ENCODE measurements at places on chromosomes 6 and 20. TPM values are rescaled to one million over a fixed set of nuclear protein-coding genes. Genes with fewer than 3 reads are reported as not detected.

- DNase-seq: peak; percentile 18
Observed at GRCh38 chr6:158131926-158132325, 36.1 kb downstream of the SERAC1 start.

DNA sequence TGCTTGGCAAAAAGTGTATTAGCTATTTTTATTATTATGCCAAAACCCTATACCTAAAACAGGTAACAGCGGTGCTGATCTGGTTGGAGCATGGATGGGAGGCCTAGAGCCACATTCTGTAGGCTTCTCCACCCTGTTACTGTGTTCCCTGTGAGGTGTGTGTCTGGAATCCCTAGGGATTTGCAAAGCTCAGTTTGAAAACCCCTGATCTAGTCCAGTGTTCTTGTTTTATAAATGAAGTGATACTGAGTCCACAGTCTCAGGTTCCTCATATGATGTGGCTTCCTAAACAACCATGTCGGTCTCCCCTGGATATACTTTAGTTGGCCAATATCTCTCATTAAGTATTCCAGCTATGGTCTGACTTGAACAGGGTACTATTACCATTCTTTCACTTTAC, 16.3 kb downstream of the ACSS2 start:
- no peak for DNase-seq

GRCh38 chr6:138234363-138234762, 16.1 kb upstream of the PBOV1 start:
- no peak for DNase-seq

DNA sequence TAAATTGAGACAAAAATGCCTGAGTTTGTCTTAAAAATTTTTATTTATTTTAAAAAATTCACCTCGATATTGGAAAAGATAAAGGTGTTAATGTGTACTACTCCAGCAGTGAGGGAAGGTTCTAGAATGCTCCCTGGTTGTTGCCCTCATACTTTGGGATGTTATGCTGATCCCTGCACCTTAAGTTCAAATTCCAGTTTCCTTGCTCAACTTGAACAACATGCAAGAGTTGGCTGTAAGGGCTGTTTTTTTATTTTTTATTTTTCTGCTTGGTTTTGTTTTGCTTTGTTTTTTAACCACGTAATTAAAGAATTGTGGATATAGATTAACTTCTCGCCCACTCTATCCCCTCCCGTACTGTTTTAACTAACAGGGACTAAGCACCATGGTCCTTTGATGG, 158.7 kb upstream of the CITED2 start:
- no peak for DNase-seq

DNA sequence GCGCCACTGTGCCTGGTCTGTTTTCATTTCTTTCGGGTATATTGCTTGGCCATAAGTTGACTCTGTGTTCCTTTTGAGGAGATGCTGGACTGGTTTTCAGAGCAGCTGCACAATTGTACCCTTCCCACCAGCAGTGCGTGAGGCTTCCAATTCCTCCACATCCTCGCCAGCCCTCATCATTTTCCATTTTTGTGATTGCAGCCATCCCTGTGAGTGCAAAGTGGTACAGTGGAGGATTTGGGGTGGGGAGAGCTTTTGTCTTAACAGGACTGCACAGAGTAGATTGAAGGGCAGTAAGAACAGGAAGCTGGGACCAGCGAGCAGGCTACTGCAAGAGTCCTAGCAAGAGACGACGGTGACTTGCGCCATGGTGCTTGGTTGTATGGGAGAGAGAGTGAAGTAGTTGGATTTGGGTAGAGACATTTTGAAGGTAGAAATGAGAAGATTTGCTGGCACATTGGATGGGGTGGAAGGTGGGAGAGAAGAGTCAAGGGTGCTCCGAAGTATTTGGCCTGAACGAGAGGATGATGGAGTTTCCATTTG, 18.3 kb downstream of the BCAS4 start:
- no peak for DNase-seq

DNA sequence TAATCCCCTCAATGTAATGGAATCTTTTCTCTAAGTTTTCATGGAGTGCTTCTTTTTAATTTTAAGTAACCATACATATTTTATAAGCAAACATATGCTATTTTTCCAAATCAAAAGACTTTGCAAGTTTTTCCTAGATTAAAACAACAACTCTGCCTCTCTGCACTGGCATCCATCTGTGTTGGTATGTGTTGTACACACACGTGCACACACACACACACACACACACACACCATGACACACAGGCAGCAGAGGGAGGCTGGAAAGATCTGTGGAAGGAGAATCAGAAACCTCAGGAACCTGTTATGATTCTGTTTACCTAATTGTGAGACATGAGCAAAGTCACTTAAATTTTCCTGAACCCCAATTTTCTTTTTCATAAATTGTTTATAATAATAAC, 295.0 kb upstream of the PRDM1 start:
- no peak for DNase-seq

DNA sequence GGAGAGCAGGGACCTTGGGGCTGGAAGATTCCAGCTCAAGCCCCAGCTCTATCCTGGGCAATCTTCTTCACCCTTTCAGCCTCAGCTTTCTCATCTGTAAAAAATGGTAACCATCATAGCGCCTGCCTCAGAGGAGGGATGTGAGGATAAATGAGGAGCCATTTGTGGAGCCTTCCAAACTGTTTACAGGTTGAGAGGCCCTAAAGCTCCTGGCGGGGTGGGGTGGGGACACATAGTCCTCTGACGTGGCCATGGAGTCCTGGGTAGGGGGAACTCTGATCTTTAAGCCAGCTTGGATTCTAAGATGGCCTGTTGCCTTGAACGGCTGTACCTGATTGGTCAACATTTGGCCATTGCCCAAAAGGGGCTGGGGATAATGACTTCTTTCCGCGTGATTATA, 111.1 kb downstream of the TOX2 start:
- no peak for DNase-seq

GRCh38 chr20:50467174-50467573, 43.0 kb upstream of the PTPN1 start:
- no peak for DNase-seq

DNA sequence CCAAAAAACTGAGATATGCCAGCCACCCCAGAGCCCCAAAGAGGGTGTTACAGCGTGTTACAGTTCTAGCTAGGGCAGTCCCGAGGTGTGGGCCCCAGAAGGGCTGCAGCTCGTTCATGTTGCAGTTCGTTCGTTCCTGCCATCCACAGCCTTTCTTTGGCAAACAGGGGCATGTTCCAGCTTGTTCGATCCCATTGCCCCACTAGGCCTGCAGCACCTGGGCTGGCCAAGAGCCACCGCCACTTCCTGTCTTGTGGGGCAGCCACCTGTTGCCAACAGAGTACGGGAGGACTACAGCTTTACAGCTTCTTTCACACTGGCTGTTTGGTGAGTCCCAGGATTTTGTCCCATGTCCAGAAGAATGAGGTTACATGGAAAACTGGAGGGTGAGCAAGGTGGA, 198.1 kb downstream of the MMUT start:
- DNase-seq: no peak

ZBTB46 gene
- 6.8 TPM for total RNA-seq

EYA4 gene
- total RNA-seq: 0.02 TPM

All from A172 (cell line).